Ascending aorta (tissue), 2 donors: ENCODE measurements at places on chromosomes 5 and 9.

GRCh38 chr9:95090023-95090791 is 227.3 kb downstream of the FANCC start:
- DNase-seq = no peak

DNA sequence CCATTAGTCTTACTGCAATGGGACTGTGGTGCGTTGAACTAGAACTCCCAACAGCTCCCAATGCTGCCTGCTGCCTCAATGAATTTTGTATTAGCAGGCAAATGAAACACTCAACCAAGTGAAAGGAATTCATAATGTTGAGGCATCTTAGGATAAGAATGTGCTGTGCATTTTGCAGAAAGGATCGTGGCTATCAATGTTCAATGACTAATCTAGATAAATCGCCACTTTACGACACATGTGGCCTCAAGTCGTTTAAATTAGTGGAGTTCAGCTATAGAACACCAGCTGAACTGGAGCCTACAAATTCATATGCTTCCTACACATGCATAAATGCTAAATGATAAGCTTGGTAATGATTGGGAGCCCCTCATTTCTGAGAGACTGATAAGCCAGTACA is 318.4 kb downstream of the PSAT1 start:
- DNase-seq = no peak

GRCh38 chr5:17872204-17872603 is 237.9 kb downstream of the TAF11L14 start:
- no peak for DNase-seq

DNA sequence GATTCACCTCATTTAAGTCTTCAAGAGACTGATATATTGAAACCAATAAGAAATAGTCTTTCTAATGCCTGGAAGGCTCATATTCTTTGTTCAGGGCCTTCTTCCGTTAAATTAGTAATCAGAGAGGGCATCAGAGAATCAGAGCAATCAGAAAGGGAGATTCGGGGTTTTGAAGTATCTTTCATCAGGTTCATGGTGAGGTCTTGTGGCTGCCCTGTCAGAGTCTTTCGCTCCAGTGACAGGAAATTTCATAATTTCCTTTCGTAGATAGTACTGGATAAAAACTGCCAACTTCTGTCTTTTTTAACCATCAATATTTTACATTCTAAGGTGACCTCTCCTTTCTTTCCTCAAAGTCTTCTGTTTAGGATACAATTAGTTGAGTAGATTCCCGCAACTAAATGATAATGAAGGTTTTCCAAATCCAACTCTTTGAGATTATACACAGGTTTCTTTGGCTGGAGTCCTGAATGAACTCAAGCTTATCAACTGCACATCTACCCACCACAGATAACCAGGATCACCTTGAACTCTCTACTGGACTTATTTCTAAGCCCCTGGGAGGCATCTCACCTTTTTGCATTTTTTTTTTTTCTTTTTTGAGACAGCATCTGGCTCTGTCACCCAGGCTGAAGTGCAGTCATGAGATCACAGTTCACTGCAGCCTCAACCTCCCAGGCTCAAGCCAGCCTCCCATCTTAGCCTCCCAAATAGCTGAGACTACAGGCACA is 5.5 kb downstream of the IL31RA start:
- DNase-seq = no peak
